ENCODE measurements at places on chromosomes 1 and 21. TPM values are rescaled to one million over a fixed set of nuclear protein-coding genes. Genes with fewer than 3 reads are reported as not detected.

Gene SEMA6C
- total RNA-seq: 30.7 TPM

Gene PRAMEF1
- total RNA-seq: not detected

Gene OR2M5
- not detected for total RNA-seq

Gene CAMK2N1
- total RNA-seq: 34.7 TPM

Gene CLIC4
- 123 TPM for total RNA-seq

Gene ESPN
- 1.7 TPM for total RNA-seq

DNA sequence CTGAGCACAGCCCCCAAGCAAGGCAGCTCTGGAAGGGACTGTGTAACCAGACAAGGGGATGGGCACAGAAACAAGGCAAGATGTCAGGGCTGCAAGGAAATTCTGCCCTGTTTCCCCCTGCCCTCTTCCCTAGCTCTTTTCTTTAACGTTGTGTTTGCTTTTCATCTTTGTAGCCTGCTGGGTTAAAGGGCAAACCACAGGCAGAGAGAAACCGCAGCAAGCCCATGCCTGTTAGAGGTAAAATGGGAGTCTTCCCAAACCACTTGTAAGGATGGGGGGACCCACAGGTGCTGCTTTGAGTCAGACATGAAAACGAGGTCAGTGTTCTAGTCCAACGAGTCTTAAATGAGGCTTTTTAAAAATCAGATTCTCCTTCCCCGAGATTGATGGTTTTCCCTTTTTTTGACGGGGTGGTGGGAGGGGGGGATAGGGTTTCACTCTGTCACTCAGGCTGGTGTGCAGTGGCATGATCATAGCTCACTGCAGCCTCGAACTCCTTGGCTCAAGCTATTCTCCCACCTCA lies 13.3 kb downstream of the TGFBR3 start:
- no peaks in the 10 kb centered on the region for H3K36me3 ChIP-seq
- no peak for DNase-seq
- no peaks in the 10 kb centered on the region for H3K27me3 ChIP-seq
- H3K4me1 ChIP-seq: peaks cover 22% of the 10 kb centered on the region

DNA sequence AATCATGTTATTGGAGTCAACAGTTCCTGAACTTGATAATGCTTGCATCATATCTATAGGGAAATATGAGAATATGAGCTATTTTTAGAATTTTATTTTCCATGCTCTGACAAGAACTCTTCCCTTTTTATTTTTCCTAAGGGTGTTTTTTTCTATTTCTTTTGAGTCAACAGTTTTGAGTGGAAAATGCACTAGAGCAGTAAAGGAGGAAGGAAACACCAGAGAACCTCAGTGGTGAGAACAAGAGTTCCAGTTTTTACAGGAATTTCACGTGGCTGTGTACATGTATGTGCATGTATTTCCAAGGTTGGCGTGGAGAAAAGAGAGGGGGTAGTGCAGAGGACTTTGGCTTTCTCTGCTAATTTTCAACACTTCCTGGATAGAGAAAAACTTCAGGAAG lies 63.6 kb upstream of the TNFSF18 start:
- no peaks in the 10 kb centered on the region for H3K4me1 ChIP-seq
- H3K27ac ChIP-seq: no peak overlapping the region
- no peak for DNase-seq

GRCh38 chr1:3930301-3931006 lies 30.4 kb upstream of the C1orf174 start:
- H3K4me1 ChIP-seq: peaks cover 11% of the 10 kb centered on the region
- peaks cover 36% of the 10 kb centered on the region for H3K27me3 ChIP-seq
- H3K4me3 ChIP-seq: no peak overlapping the region
- no peaks in the 10 kb centered on the region for H3K36me3 ChIP-seq

DNA sequence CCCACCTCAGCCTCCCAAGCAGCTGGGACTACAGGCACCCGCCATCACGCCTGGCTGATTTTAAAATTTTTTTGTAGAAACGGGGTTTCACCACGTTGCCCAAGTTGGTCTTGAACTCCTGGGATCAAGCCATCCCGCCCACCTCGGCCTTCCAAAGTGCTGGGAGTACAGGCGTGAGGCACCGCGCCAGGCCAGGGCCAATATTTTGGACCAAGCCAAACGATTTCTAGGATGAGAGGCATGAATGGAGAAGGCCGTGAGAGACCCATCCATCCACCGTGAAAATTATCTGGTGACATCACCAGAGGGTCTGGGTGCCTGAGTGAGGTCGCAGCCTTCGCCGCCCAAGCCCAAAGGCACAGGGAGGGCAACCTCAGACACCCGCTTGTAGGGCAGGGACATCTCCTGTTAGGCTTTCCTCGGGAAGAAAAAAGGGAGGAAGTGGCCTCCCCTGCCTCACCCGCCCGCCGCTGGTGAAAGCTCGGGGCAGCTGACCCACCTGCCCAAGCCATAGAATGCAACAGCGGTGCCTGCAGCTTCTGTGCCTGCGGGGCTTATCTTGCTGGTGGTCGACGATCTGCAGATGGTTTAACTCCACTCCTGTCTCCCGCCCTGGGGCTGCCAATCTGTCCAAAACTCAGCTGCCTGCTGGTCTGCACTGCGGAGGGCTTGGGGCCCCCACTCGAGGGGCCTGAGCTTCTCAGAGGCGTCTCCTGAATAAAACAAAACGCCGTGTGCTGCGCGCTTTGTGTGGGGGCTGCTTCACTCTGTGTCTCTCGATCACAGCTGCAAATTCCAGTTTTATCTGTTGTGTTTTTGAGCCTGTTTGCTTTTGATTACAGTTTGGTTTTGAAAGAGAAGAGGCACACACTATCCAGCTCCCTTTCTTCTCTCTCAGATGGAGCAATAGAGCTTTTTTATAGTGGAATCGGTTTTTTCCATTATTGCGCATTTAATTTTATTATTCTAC lies 85.8 kb downstream of the MRPS6 start:
- peaks cover 9% of the 10 kb centered on the region for H3K4me1 ChIP-seq
- peaks cover 29% of the 10 kb centered on the region for H3K36me3 ChIP-seq
- H3K4me3 ChIP-seq: no peak overlapping the region
- no peaks in the 10 kb centered on the region for H3K27me3 ChIP-seq

- H3K27ac ChIP-seq: no peak overlapping the region
- H3K4me3 ChIP-seq: no peak overlapping the region
- peaks cover 22% of the 10 kb centered on the region for H3K4me1 ChIP-seq
- DNase-seq: no peak
- peaks cover 13% of the 10 kb centered on the region for H3K27me3 ChIP-seq
Observed at GRCh38 chr1:221824909-221825308, 83.0 kb upstream of the DUSP10 start.

GRCh38 chr1:220817907-220818306 lies 31.2 kb downstream of the MTARC1 start:
- peaks cover 36% of the 10 kb centered on the region for H3K36me3 ChIP-seq
- H3K27me3 ChIP-seq: no peaks in the 10 kb centered on the region
- no peak overlapping the region for H3K27ac ChIP-seq
- H3K4me3 ChIP-seq: no peak overlapping the region
- no peak for DNase-seq

DNA sequence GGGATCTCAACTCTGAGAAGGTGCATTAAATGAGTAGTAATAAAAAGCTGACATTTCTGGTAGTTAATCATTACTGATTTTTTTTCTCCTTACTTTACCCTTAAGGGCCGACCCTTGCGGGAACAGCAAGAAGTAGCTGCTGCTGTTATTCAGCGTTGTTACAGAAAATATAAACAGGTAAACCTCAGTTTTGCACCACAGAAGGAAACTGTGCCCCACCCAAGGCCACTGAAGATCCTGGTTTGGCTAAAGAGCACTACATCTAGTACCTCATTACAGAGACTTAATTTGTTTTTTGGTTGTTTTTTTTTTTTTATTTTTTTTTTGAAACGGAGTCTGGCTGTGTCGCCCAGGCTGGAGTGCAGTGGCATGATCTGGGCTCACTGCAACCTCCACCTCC lies 23.5 kb upstream of the VAMP3 start:
- H3K36me3 ChIP-seq: no peaks in the 10 kb centered on the region
- H3K4me3 ChIP-seq: no peak overlapping the region
- no peaks in the 10 kb centered on the region for H3K27me3 ChIP-seq
- H3K4me1 ChIP-seq: peaks cover 9% of the 10 kb centered on the region

- no peak overlapping the region for H3K27ac ChIP-seq
- H3K36me3 ChIP-seq: no peaks in the 10 kb centered on the region
- H3K27me3 ChIP-seq: peaks cover 7% of the 10 kb centered on the region
- no peak for DNase-seq
Observed at GRCh38 chr1:24119859-24120756, 8.2 kb upstream of the MYOM3 start.

- no peak overlapping the region for H3K27ac ChIP-seq
- H3K36me3 ChIP-seq: peaks cover 9% of the 10 kb centered on the region
- H3K27me3 ChIP-seq: no peaks in the 10 kb centered on the region
Observed at GRCh38 chr21:41802684-41803083, 35.8 kb upstream of the RIPK4 start.

- no peak overlapping the region for H3K27ac ChIP-seq
- no peak overlapping the region for H3K4me3 ChIP-seq
- H3K27me3 ChIP-seq: peaks cover 35% of the 10 kb centered on the region
- H3K4me1 ChIP-seq: no peaks in the 10 kb centered on the region
Observed at GRCh38 chr1:24888971-24889676, 41.0 kb downstream of the RUNX3 start.

- no peaks in the 10 kb centered on the region for H3K36me3 ChIP-seq
- H3K4me3 ChIP-seq: peak overlapping the region; percentile 45
- H3K27me3 ChIP-seq: peaks cover 9% of the 10 kb centered on the region
- DNase-seq: no peak
- no peak overlapping the region for H3K27ac ChIP-seq
Observed at GRCh38 chr1:32758177-32758794, 55.7 kb upstream of the SYNC start.

DNA sequence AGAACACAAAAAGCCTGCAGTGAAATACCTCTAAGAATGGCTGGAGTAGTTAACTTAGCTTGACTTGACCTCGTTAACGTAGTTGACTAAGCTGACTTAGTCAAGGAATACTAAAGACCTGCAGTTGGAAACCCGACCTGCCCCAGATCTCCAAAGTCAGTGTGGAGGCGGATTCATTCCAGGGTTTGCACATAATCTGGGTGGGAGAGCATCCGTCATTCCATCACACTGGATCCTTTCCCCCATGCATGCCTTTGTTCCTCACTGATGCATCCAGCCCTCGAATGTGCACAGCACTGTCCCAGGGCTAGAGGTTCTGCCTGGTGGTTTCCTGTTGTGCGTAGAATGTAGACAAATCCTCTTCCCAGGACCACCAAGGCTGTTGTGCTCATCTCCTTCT lies 76.4 kb downstream of the KCNN3 start:
- H3K36me3 ChIP-seq: no peaks in the 10 kb centered on the region
- no peak overlapping the region for H3K4me3 ChIP-seq
- H3K27me3 ChIP-seq: peaks cover 16% of the 10 kb centered on the region
- H3K27ac ChIP-seq: no peak overlapping the region
- peaks cover 3% of the 10 kb centered on the region for H3K4me1 ChIP-seq

- H3K4me3 ChIP-seq: peak overlapping the region; percentile 41
- H3K27me3 ChIP-seq: no peaks in the 10 kb centered on the region
- H3K4me1 ChIP-seq: peaks cover 47% of the 10 kb centered on the region
- peaks cover 10% of the 10 kb centered on the region for H3K36me3 ChIP-seq
- DNase-seq: no peak
- peak overlapping the region; percentile 4 for H3K27ac ChIP-seq
Observed at GRCh38 chr1:180841415-180841814, 71.3 kb upstream of the KIAA1614 start.

DNA sequence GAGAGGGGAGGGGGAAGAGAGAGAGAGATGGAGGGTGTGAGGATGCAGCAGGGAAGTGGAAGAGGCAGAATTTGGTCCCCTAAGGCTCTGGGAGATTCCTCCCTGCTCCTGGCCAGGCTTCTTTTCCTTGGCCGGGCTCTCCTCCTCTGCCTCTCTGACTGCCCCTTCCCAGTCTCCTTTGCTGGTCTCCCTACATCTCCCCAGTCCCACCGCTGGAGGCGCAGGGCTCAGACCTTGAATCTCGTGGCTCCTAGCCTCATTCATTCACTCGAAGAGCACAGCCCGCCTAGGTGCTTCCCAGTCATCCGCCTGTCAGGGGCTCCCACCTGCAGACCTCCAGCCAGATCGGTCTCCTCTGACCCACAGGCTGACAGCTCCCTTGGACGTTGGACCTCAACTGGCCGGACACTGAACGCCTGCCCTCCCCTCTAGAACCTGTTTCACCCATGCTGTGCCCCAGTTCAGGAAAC lies 76.5 kb downstream of the VWA5B1 start:
- H3K4me1 ChIP-seq: peaks cover 5% of the 10 kb centered on the region
- no peak overlapping the region for H3K27ac ChIP-seq
- H3K36me3 ChIP-seq: no peaks in the 10 kb centered on the region
- DNase-seq: peak; percentile 46
- peaks cover 93% of the 10 kb centered on the region for H3K27me3 ChIP-seq
- peak overlapping the region; percentile 81 for H3K4me3 ChIP-seq

DNA sequence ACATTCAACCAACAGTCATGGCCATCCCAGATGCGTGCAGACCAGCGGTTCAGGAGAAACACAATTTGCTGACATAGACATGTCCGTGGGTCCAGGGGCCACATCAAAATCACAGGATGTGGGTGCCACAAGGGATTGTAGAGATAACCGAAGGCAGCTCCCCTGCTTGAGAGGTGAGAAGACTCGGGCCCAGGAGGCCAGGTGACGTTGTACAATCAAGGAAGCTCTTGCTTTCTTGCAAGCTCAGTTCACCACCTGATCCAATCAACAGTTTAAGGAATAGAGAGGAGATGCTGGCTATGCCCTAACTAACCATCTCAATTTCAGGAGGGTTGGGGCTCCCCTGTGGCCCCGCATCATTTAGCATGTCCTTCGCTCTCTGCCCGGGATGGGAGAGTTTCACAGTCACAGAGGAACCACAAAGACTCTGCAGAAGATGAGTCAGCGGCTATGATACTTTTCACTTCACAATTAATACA lies 19.5 kb downstream of the UBASH3A start:
- H3K4me3 ChIP-seq: no peak overlapping the region
- no peak overlapping the region for H3K27ac ChIP-seq
- no peak for DNase-seq
- no peaks in the 10 kb centered on the region for H3K4me1 ChIP-seq

DNA sequence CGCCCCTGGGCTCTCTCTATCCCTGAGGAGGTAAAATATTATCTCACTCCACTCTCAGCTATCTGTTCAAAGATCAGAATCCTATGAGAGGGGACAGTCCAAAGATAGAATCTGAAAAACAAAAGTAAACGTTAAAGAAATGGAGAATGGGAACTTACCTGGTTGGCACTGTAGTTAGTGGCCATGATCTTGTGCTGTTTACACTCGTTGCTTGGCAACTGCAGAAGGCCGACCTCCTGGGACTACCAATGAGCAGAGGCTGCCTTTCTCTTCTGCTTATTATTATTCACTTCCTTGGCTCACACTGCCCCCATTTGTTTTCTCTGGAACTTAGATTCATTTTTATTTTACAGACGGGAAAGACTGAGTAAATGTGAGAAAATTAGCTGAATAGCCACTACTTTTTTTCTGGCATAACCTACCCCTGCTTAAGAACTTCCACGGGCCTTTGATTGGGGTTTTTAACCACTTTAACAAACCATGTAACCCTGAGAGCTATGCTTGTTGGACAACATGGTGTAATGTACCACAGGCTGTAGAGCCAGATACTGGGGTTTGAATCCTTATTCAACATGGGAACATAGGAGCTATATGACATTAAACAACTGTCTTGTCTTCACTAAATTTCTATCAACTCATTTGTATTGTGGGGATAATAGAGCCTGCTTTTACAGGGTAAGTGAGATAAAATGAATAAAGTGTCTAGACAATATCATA lies at the start of gene CFAP126:
CFAP126 (minus strand) TSS at position 193 of the 717 bp plus-strand sequence; CDS start at position 185, 8 bp downstream.
- no peak within 1 kb of the TSS for H3K4me3 ChIP-seq
- H3K4me1 ChIP-seq: peaks cover 12% of the 10 kb centered on the region
- peaks cover 12% of the 10 kb centered on the region for H3K36me3 ChIP-seq
- peak; percentile 19 for DNase-seq
- no peak within 1 kb of the TSS for H3K27ac ChIP-seq
